ENCODE measurements at places on chromosomes 6 and 20. TPM values are rescaled to one million over a fixed set of nuclear protein-coding genes. Genes with fewer than 3 reads are reported as not detected.

Gene BMP7
- total RNA-seq: not detected

Gene TGM3
- 0.09 TPM for total RNA-seq

Gene DEF6
- 4.4 TPM for total RNA-seq

Gene RSPH3
- 4.8 TPM for total RNA-seq

Gene ATP9A
- 64.9 TPM for total RNA-seq

Gene SRMS
- not detected for total RNA-seq

Gene ZNF165
- 0.52 TPM for total RNA-seq

Gene MAPK13
- 10.2 TPM for total RNA-seq

Gene NDUFAF4
- total RNA-seq: 6.6 TPM

Gene MOXD1
- total RNA-seq: 71.6 TPM

Gene SYCP2L
- not detected for total RNA-seq

Gene ZBP1
- total RNA-seq: not detected

Gene POPDC3
- total RNA-seq: 4.9 TPM

Gene SCRT2
- not detected for total RNA-seq

Gene TREML1
- total RNA-seq: not detected

Gene MEI4
- not detected for total RNA-seq

Gene TRDN
- not detected for total RNA-seq

Gene PLN
- under 0.01 TPM for total RNA-seq

Gene PKIG
- 57.8 TPM for total RNA-seq

Gene PI16
- 4.7 TPM for total RNA-seq

Gene HFE
- total RNA-seq: 14.5 TPM

Gene CD93
- under 0.01 TPM for total RNA-seq

Gene POU5F1
- total RNA-seq: not detected

Gene PARD6B
- total RNA-seq: 0.26 TPM

Gene BPIFB6
- total RNA-seq: not detected

Gene ZSCAN9
- total RNA-seq: 9.5 TPM

Gene STX16
- 94.4 TPM for total RNA-seq

Gene KCNK15
- total RNA-seq: 0.47 TPM

Gene STMND1
- not detected for total RNA-seq

Gene C20orf202
- total RNA-seq: not detected

Gene TFAP2C
- not detected for total RNA-seq

Gene RBM39
- total RNA-seq: 335 TPM

Gene THBS2
- 213 TPM for total RNA-seq
